Renal cortical epithelial cell (primary cell): ENCODE measurements at places on chromosomes 6 and 20. TPM values are rescaled to one million over a fixed set of nuclear protein-coding genes. Genes with fewer than 3 reads are reported as not detected.

WFDC10B gene
- not detected in 2 replicates for total RNA-seq

GRCh38 chr6:130825772-130826441 is 1.3 kb upstream of the SMLR1 start:
- no peak for DNase-seq

- DNase-seq: peak; percentile 43
Observed at GRCh38 chr6:98657764-98658163, 176.6 kb upstream of the POU3F2 start.

GRCh38 chr6:142784344-142784743 is 160.6 kb downstream of the HIVEP2 start:
- no peak for DNase-seq

GRCh38 chr6:34144581-34145160 is 1.2 kb downstream of the GRM4 start:
- DNase-seq: no peak

TREM1 gene
- not detected in 2 replicates for total RNA-seq

HLA-DQA2 gene
- total RNA-seq: not detected in 2 replicates

NKX2-4 gene
- not detected in 2 replicates for total RNA-seq

DNA sequence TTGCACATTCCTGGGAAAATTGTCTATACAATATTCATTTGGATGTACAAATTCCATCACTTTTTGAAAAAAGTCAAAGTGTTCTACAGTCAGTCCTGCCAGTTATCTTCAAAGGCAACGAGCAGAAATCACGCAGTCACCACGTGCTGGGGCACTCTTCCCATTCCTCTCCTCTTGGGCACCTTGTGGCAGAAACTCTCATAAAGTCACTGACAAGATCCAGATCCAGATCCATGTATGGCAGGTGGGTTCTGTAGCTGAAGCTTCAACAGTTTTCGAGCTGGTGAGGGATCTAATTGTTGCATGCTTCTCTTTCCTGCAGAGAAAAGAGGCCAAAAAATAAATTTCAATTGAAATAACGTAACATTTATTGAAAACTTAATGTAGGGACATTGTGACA is 6.7 kb upstream of the NDRG3 start:
- no peak for DNase-seq

- peak; percentile 22 for DNase-seq
Observed at GRCh38 chr6:123519189-123519505, 117.6 kb downstream of the TRDN start.

DNA sequence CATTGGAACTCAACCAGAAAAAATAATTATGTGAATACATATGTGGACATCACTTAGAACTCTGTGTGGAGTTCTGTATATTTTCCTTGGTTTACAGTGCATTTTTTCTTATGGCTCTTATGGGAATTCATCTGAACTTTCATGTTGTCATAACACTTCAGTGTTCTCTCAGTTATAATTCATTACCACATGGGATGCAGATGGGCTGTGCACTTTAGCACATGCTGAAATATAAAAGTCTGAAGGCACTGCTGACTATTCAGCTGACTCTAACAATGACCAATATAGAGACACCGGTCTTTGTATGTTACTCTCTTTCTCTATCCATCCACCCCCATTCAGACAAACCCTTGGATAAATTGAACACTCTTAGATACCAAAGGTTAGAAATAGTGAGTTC is 29.3 kb downstream of the GRIK2 start:
- DNase-seq: no peak

MCM9 gene
- 16.7 and 28.8 TPM in 2 replicates for total RNA-seq

- no peak for DNase-seq
Observed at GRCh38 chr6:166525567-166525966, 60.9 kb downstream of the RAMACL start.

- DNase-seq: no peak
Observed at GRCh38 chr20:22688485-22688884, 104.1 kb upstream of the FOXA2 start.

C20orf141 gene
- total RNA-seq: not detected in 2 replicates

ZSCAN12 gene
- 5.9 and 12.8 TPM in 2 replicates for total RNA-seq
